ENCODE measurements at places on chromosomes 13 and 19.
A peak's percentile ranks its signal among the peaks of the same experiment; 100 is the strongest.

DNA sequence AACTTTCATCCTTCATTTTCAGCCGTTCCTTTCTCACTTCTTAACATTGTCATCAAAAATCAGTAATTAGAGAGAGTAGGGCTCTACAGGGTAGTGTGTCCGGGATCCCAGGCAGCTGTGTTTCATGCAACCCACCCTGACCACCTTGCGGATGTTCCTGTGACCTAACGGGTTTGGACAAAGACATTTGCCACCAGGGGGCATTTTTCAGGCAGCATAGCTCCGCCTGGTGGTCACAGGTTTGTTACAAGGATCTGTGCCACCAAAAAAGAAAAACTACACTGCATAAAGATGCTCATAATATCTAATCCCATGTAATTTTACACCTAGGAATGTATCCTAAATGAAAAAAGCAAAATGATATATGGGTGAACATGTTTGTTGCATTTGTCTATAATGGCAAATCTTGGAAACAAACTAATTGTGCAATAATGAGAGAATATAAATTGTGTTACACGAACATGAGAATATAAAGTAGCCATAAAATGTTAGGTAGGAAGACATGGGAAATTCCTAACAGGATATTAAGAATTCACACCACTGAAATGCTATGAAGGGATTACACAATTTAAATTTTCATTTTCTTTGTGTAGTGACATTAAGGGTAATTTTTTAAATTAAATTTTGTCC, 123.0 kb downstream of the SLC7A1 start:
- DNase-seq: no peak

DNA sequence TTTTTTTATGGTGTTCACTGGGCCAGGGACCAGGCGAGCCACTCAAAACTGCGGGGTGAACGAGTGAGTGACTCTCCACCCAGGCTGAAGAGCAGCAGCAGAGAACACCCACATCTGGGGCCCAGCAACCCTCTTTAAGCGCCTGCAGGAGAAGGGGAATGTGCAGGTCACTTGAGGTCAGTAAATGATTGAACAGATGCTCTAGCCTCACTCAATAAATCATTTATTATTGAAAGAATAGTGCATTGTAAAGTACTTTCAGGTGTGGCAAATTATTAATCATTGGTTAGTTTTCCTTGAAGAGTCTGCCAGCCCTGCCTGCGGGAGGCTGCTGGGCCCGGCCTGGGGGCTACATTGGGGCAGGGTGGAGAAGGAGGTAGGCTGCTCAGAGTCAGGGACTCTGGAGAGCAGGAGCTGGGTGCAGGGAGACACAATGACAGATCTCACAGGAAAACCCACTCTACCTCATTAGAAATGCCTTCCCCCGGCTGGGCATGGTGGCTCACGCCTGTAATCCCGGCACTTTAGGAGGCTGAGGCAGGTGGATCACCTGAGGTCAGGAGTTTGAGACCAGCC, 42.5 kb downstream of the ABCC4 start:
- no peak for DNase-seq

DNA sequence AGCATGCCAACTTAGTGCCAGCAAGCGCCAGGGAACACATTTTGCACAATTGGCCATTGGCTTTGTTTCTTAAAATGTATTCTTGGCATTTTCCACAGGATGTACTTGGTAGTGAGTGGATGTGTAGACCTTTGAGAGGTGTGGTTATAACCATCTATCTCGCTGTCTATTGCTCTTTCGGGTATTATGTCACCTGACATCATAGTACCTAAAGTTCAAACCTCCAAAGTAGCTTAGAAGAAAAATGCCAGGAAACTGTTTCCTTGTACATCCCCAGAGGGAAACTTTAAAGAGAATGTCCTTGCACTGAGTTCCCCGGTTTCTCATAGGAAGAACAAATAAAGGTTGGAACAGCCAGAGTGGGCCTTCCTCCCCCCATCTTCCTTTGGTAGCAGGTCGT, 87.6 kb downstream of the FGF9 start:
- DNase-seq: no peak

DNA sequence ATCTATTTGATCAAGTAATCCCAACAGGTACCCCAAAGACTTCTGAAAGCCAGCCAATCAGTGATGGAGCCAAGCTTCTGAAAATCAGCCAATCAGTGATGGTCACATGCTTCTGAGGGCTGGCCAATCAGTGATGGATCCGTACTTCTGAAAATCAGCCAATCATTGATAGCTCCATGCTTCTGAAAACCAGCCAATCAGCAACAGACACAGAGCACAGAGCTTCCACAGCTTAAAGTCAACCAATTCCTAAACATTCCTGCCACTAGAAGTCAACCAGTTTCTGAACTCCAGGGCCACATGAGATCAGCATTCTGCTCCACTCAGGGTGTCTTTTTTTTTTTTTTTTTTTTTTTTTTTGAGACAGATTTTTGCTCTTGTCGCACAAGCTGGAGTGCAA, 8.2 kb upstream of the HSD17B14 start:
- DNase-seq: no peak

DNA sequence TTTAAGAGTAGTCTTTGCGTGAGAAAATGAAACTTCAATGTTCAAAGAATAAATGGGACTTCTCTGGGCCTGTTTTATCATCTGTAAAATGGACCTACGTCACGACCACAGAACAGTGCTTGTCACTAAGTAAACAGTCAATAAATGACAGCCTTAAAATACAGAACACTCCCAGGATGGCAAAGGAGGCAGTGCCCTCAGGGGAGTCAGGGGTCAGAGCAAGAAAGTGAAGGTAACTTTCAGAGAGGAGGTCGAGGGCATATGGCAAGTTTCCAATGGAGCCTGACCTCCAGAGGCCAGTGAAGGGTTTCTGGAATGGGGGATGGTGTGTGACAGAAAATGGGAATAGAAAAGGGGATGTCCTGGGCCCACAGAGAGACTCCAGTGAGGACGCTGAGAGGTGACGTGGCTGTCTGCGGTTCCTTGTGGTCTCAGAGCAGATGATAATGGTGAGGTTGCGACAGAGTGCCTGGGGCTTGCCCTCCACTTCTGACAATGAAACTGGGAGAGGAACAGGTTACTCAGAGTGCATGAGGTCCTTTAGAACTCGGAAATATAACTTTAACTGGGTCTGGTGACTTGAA, 91.8 kb downstream of the UBL3 start:
- DNase-seq: no peak

DNA sequence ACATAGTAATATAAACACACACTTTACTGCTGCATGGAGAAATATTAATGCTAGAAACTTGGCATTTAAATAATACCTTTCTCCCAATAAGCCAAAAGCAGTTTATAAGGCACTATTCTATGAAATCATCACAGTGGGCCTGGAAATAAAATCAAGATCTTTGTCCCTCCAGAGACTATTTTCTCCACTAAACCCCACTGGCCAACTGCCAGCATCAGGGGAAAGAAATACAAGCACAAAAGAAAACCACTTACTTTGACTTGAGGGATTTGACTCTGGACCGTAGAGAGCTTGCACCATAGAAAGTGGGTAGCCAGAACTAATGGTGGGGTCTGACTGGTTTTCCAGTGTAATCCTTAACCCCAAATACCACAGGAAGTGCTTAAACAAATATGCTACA, 71.9 kb downstream of the DCLK1 start:
- no peak for DNase-seq

- DNase-seq: no peak
Measured at GRCh38 chr13:37136187-37136586, 30.7 kb upstream of the CSNK1A1L start.

DNA sequence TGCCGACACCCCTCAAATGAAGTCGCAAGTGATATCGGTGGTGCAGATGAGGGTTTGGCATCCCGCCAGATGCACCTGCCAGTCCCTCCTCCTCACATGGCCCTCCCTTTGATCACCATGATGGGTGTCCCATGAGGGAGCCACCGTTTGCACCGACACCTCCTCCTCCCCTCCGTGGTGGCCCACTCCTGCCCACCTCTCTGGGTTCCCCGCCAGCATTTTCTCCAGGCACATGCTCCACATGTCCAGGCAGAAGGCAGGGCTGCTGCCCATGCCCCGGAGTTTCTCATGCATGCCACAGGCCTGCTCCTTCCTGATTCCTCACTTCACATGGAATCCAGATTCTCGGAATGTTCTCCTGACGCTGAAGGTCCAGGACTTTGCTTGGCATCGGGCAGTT, 49.3 kb downstream of the COL4A2 start:
- no peak for DNase-seq

DNA sequence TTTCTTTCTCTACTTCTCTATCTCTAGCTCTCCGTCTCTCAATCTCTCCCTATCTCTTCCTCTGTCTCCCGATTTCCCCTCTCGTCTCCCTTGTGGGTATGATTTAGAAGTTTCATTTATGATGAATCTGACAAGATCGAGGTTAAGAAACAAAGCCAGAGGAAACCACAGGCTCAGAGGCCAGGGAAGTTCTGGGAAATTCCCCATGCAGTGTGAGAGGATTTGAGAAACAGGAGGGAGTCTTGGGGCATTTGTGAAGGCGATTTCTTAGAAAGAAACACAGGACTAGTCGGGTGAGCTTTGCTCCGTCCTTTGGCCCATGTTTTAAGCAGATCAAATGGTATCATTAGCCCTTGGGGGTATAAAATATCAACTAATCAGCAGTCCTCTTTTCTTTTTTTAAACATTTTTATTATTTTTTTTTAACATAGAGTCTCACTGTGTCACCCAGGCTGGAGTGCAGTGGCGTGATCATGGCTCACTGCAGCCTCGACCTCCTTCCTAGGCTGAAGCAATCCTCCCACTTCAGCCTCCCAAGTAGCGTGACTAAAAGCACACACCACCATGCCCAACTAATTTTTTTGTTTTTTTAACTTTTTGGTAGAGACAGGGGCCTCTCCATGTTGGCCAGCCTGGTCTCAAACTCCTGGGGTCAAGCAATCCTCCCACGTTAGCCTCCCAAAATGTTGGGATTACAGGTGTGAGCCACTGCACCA, 25.8 kb downstream of the TNFSF9 start:
- DNase-seq: no peak

DNA sequence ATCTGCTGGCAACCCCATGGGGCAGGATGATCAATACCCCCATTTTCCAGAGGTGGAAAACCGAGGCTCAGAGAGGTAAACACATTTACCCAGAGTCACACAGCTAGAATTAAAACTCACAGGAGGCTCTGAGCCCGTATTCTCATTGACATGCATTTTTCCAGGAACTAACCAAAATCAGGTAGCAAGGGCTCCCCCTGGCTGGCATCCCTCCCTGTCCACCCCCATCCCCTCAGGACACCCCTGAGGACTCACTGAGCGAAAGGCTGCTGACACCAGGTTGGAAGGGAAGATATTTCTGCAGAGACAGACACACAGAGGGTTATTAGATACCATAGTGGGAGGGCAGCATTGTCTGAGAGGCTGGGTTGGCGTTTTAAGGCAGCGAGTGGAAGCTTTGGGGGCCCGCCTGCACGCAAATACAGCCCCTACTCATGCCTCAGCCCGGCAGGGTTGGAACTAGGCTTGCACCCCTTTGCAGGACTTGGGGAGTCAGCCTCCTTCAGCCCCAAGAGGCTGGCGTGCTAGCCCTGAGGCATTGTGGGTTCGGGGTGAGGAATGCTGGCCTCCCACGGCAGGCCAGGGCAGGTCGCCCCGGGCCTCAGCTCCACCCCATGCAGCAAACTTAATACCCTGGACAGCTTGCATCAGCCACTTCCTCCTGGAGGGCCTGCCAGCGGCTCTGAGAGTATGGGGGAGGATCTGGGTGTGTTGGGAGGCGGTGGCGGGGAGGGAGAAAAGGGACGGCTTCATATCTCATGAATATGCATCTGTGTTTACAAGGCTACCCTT, 3.9 kb downstream of the SLC1A5 start:
- DNase-seq: peak; percentile 95

DNA sequence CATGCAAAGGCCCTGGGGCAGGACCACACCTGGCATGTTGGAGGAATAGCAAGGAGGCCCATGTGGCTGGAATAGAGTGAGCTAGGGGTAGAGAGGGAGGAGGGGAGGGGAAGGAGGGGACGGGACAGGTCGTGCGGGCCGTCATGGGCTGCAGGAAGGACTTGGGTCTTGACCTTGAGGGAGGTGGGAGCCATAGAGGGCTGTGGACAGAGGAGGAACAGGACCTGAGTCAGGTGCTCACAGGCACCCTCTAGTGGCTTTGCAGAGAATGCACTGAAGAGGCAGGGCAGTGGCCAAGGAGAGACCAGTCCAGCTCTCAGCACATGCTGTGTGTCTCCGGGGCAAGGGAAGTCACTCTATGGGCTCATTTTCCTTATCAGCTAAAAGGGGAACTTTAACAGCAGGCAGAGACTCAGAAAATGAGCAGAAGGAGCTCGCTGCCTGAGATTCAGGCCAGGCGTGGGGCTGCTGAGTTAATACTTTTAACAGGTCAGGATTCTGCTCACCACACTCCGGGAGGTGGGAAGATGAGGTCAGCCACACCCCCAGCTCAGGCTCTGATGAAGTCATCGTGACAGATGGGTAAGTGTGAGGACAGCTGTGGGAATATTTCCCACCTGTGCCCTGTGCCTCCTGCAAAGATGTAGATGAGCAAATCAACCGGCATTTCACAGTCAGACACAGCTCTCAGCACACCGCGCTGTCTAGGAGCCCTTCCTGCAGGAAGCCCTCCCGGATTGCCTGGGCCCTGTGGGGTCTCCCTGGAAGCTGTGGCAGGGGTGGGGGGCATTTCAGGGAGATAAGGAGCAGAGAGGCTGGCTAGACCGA, 6.0 kb upstream of the TNFAIP8L1 start:
- no peak for DNase-seq

GRCh38 chr13:83024955-83025594, 857.2 kb downstream of the SLITRK1 start:
- DNase-seq: no peak

DNA sequence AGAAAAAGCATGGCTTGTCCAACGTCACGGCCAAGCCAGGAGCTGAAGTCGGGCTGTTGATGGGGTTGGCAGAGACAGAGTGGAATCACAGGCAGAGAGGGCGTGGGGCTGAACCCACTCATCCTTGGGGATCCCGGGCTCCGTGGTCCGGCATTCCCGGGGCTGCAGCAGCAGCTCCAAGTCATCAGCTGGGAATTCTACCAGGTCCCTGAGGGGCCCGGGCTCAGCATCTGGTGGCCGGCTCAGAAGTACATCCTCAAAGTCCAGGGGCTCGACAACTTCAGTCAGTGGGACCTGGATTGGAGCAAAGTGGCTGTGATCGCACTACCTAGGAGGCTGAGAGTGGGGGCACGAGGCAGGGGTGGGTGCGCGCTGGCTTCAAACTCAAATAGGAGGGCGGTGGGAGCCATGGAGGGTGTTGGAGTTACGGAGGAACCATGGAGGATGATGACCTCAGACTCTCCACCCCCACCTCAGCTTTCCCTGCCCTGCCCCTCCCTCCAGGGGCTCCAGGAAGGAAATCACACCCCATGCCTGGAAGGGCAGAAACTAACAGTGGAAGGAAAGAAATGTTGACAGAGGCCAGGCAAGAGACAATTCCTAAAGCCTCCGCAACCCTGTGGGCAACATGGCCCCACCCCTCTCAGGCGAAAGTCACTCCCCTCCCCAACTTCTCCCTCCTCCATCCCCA, 9.5 kb downstream of the DOCK6 start:
- no peak for DNase-seq
